Large intestine (tissue), 12 donors: ENCODE measurements at places on chromosomes 7 and 10. TPM values are rescaled to one million over a fixed set of nuclear protein-coding genes. Genes with fewer than 3 reads are reported as not detected.

- peak; percentile 22 for DNase-seq
Measured at GRCh38 chr7:38169847-38170246, 8.2 kb upstream of the STARD3NL start.

DNA sequence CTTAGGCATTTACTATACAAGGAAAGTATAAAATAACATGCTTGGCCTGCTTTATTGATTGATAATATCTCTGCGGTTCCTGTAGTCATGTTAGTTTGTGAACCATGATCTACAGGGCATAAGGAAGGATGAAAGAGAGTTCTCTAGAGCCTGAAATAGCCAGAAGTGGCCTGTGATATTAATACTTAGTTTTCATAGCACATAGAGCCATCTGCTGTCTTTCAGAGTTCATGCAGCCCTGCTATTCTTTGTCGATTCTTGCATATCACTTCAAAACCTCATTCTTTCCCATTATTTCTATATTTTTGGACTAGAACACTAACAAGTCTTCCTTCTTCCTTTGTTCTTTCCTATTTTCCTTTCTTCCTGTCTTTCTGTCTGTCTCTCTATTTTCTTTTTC is 26.4 kb upstream of the PRKG1 start:
- DNase-seq, result no peak

- DNase-seq, result no peak
Measured at GRCh38 chr10:103874730-103875129, 19.4 kb upstream of the SH3PXD2A start.

Gene PLCE1
- polyA plus RNA-seq, result 27.4 TPM

Gene GIMAP8
- polyA plus RNA-seq, result 6.3 TPM
